ENCODE measurements at places on chromosomes 13 and 19.

- no peak for DNase-seq
Measured at GRCh38 chr13:85828094-85828684, 29.0 kb upstream of the SLITRK6 start.

GRCh38 chr13:32309312-32310133 is 5.6 kb downstream of the ZAR1L start:
- no peak for DNase-seq

DNA sequence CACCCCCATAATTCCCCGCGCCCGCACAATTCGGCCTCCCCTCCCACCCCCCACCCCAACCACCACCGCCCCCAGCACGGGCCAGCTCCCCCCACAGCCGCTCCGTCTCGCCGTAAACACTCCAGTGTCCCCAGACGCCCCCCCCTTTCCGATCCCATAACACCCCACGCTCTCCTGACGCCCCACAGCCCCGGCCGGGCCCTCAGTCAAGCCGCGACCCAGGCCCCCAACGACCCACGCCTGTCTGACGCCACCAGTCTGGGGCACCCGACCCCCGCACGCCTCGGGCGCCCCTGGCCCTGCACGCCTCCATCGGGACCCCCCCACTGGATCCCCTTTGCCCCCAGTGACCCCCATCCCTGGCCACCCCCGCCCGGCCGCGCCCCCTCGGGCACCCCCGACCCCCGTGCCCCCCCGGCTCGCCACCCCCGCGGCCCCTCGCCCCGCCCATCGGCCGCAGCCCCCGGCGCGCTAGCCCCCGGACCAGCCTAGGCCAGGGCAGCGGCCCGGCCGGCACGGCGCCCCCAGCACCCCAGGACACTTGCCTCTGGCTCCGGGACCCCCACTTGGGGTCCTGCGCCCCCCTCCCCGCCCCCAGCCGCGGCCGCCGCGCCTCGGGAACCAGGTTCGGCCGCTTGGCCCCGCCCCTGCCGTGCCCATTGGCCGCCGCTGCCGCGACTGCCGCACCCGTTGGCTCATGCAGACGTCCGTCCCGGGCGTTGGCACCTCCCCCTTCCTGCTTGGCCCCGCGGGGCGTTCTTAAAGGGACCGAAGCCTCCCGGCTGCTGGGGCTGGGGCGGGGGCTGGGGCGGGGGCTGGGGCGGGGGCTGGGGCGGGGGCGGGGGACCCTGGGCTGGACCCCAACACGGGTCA is at the start of gene FKBP8:
Gene FKBP8 (minus strand): TSS at position 633 of the 873 bp plus-strand sequence. CDS start 1,603 bp downstream, outside the sequence.
- peak; percentile 46 for DNase-seq

DNA sequence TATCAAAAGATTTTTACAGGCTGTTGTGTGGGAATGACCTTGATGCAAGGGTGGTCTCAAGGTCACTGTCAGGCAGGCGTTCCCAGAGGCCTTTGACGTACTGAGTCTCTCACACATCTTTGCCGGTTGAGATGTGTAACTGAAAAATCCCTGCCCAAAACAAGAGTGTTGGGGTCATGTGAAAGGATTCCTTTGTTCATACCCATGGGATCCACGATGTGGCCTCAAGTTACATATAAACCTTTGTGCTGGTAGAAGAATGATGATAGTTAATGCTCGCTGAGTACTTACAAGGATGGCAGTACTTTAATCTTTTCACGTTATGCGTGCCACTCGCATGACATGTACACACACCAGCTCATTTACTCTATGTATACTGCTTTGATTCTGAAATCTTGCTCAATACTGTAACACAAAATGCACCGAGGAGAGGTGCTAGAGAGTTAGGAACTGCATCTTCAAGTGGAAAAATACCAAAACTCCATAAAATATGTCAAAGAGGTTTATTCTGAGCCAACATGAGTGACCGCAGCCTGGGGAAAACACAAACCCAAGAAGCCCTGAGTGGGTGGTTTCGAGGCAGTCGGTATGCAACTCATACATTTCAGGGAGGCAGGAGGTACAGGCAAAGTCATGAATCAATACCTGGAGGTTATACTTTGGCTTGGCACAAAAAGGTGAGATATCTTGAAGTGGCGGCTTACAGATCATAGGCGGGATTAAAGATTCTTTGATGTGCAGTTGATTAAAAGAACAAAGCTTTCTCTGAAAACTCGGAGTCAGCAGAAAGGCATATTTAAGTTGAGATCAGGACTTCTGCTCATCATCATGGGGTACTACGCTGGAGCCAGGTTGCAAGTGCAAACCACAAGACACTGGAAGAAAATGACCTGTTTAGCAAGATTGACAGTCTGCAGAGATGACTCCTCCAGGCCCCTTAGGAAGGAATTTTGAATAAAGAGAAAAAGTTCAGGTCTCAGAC is 87.4 kb upstream of the ARHGEF7 start:
- peak; percentile 20 for DNase-seq

GRCh38 chr19:31264041-31264778 is 85.0 kb downstream of the TSHZ3 start:
- DNase-seq, result no peak

DNA sequence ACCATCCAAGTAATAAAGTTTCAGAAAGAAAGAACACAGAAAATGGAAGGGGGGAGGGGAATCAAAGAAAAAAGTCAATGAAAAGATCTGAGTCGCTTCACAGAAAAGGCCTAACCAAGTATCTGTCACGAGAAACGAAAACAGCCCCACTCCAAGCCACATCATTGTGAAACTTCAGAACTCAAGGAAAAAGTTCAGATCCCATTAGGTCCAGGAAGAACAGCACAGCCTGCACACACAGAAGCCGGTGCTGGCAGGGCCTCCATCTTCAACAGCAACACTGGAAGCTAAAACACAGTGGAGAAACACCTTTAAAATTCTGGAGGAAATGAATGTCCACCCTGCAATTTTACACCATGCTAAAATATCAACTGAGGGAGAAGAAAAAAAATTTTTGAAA is 8.0 kb downstream of the STK24 start:
- no peak for DNase-seq

DNA sequence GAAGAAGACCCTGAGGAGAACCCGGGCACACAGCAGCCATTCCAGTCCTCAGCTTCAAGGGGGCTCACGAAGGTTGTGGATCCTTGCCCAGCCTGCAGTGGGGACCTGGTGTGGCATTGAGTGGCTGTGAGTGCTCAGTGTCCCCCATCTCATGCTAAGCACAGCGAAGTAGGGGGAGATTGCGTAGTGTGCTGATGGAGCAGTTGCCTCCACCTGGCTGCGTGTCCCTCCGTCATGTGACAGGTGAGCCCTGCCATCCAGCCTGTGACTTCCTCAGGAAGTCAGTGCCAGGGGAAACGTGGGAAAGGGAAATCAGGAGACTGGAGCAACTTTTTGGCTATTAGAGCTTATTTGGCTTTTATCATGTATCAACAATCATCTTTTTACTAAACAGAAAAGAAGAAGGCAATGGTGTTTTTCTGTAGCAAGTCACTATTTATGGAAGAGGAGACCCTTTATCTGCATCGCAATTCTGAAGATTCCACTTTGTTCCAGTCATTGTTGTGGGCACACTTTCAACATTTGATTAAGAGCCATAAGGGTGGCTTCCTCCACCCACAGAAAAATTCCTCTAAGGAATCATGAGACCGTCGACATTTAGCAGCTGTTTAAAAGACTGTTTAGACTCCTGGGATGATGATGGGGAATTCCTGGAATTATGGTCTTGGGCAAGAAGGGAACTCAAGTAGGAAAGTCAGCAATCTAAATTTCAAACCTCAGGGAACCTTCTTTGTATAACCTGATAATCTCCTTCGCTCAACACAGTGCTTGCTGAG is 126.8 kb upstream of the SPATA13 start:
- no peak for DNase-seq

DNA sequence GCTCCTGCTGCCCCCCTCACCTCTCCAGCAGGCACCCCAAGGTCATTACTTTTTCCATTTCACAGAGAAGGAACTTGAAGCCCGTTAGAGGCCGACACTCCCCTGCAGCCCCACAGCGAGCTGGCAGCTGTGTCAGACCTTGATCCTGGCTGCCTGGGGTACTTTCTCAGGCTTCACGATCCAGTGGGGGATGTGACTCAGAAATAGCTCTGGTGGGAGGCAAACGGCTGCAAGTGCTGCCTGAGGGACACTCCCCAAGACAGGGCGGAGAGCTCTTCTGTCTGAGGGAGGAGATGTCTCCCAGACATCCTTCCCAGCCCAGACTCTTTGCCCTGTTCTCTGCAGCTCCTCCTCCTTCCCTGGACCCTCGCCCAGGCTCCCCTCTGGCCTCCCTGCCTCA is 4.8 kb downstream of the TSKS start:
- DNase-seq, result no peak

DNA sequence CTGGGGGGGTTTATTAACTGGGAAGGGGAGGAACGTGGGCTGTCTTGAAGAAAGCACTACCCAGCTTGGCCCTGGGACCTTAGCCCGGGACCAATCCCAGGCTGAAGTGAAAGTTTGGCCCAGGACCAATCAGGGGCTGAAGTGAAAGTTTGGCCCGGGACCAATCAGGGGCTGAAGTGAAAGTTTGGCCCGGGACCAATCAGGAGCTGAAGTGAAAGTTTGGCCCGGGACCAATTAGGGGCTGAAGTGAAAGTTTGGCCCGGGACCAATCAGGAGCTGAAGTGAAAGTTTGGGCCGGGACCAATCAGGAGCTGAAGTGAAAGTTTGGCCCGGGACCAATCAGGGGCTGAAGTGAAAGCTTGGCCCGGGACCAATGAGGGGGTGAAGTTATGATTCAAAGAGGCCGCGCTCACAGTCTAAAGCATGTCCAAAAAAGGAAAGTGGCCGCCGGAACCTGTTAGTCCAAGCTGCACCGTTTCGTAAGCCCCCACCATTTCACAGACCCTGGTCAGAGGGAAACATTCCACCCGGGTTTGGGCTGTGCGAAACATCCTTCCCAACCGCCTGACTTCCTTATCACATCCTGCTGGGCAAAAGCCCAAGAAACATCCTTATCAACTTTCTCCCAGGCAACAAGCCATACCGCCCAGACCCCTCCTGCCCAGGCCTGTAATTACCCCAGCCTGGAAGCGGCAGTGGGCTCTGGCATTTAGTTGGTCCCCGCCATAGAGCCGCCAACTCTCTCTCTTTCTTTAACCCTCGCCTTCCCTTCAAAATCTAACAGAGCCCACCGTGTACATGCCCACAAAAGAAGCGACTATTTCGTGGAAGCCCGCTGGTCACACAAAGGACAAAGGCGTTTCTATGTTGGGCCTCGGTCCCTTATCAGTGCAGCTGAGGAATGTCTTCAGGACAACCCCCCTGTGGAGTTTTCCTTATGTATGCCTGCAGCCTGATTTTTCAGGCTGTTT is 1.1 kb downstream of the ZNF850 start:
- peak; percentile 65 for DNase-seq

DNA sequence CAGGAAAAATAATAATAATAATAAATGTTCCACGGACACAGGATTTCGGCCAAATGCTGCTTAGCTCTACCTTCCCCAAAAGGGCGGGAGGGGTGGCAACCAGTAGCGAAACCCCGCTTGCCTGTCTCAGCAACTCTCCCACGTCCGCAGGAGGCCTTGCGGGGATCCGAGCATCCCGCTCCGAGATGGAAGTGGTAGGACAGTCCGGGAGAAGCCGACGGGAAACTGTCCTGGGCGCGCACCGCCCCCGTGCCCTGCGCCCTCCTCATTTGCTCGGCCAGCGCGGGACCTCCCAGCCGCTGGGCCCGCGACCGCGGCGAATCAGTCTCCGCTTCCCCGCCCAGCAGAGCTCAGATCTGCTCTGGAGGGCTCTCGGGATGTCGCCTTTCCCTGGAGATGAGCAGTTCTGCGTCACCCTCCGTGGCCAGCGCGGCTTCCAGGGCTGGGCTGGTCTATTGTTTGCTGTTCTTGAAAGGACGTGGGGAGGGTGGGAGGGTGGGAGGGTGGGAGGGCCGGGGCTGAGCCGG is 48.9 kb upstream of the PABPC3 start:
- no peak for DNase-seq

- DNase-seq, result no peak
Measured at GRCh38 chr19:29539131-29539530, 13.3 kb downstream of the VSTM2B start.

DNA sequence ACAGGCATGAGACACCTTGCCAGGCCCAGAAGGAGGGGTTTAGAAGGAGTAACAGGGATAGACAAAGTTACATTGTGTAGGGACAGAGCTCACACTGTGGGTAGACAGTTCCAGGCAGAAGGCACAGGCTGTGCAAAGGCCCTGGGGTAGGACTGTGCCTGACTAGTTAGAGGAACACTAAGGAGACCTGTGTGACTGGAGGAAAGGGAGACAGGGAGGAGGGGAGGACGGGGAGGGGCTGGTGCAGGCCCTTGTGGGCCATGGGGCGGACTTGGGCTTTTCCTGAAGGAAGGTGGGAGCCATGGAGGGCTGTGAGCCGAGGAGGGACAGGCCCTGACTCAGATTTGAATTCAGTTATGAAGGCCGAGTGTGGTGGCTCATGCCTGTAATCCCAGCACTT is 14.6 kb upstream of the GNA11 start:
- DNase-seq, result no peak

DNA sequence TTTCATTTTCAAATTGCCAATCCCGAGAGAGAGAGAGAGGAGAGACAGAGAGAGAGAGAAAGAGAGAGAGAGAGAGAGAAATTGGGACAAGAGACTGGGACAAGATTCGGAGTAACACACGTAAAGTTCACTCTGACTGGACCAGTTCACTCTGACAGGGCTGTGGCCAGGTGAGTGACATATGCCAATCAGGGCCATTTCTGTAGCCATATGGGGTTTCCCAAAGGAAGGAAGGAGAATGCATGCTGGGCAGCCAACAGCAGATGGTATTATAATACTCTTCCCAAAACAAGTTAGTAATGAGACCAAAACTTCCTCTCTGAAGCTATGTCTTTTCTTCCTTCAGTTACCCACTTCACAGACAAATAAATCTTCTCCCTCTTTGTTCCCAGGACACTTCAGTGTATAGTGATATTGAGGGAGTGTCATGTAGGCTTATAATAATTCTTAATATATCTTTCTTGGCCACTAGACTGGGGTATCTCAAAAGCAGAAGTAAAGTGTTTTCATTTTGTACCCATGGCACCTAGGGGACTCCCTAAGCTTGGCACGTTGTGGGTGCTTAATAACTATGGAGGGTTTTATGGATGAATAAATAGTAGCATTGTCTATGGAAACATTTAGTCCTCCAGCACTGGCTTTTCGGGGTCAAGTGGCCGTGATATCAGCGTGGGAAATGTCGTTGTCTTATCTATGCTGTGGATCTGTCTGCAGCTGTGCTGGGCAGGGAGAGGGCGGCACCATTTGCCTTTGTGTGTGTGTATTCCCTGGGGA is 51.6 kb downstream of the SERP2 start:
- DNase-seq, result no peak

GRCh38 chr13:40368127-40368891 is 298.1 kb downstream of the FOXO1 start:
- DNase-seq, result no peak

DNA sequence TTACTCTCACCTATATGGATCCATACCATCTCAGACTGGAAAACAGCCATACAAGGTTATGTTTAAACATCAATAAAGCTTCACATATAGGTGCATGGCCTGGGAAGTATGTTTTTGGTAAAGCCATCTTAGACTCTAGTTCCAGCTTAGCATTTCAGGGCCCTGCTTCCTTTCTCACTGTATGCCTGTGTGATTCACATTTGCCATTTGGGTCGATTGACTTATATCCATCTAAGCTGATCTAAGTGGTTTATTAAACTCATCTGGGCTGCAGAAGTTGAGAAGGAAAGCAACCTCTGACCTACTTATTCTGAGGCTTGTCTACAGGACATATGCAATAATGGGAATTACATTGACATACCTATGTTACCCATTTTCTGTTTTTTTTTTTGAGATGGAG is 33.5 kb downstream of the ZNF506 start:
- no peak for DNase-seq

- DNase-seq, result no peak
Measured at GRCh38 chr19:31699421-31699820, 350.2 kb upstream of the TSHZ3 start.
